Stimulated activated CD4-positive, alpha-beta T cell treated with anti-CD3 and anti-CD28 coated beads, Interleukin-2, amount 100 ng/mL, for 4 hours (primary cell): ENCODE measurements at places on chromosomes 13 and 19.

GRCh38 chr13:100306030-100306429, 217.1 kb downstream of the PCCA start:
- DNase-seq: no peak

DNA sequence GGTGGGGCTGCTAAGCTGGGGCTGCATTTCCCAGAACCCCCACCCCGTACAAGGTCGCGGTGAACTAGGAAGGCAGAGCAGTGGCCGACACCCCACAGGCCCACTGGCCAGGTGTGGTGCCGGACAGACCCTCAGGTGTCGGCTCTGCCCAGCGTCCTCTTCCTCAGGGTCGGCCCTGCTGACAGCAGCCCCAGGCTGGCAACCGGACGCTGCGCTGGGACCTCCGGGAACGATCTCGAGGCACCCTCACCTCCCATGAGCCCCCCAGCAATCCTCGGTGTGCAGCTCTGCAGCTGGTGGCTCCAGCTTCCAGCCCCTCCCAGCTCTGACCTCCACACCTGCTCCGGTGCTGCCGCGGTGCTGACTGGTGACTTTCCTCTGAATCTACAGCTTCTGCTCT, 142.9 kb upstream of the SPACA7 start:
- DNase-seq: no peak

GRCh38 chr13:25923217-25924085, 128.4 kb downstream of the SHISA2 start:
- no peak for DNase-seq

DNA sequence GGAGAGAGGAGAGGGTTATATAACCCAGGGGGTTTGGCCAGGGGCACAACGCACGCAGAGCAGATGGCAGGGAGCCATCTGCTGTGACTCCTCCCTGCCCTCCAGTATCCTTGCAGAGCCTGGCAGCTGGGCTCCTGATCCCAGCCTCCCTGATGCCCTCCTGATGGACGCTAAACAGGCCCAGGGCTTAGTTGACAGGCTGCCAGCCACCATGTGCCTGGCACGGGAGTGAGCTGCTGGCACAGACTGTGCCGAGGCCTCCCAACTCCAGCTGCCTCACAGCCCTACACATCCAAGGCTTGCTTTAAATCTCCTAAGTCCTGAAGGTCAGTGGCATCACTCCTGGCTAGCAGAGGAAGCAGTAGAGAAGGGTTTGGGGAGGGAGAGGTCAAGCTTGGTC, 16.7 kb downstream of the SYDE1 start:
- DNase-seq: no peak

DNA sequence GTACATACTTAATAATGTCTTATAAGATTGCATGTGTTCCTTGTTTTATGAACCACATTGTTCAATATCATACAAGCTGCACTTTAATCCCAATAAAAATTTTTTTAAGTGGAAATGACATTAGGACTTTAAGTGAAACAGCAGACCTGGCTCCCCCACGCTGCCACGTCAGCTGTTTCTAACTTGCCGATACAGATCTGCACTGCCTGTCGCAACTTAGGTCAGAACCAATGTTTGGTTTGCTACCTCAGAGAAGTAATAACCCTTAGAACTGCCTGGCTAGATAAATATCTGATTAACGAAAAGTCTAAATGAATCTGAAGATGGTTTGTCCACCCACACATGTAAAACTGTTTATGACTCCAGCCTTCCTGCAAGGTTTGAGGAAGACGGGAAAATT, 327.5 kb upstream of the DACH1 start:
- no peak for DNase-seq
